CD14-positive monocyte (primary cell): ENCODE measurements at places on chromosomes 1 and 21.
A peak's percentile ranks its signal among the peaks of the same experiment; 100 is the strongest.

- no peaks in the 10 kb centered on the region for H3K36me3 ChIP-seq
- no peak overlapping the region for H3K27ac ChIP-seq
- no peaks in the 10 kb centered on the region for H3K27me3 ChIP-seq
Measured at GRCh38 chr1:28832966-28833365, 21.0 kb downstream of the OPRD1 start.

GRCh38 chr1:179883745-179884138, 1.7 kb downstream of the TOR1AIP1 start:
- H3K4me1 ChIP-seq, result peaks cover 37% of the 10 kb centered on the region
- peak overlapping the region; percentile 83 for H3K4me3 ChIP-seq
- H3K27ac ChIP-seq, result peak overlapping the region; percentile 100
- DNase-seq, result no peak

- H3K4me3 ChIP-seq, result no peak overlapping the region
- H3K4me1 ChIP-seq, result no peaks in the 10 kb centered on the region
- no peaks in the 10 kb centered on the region for H3K27me3 ChIP-seq
- no peaks in the 10 kb centered on the region for H3K36me3 ChIP-seq
- no peak overlapping the region for H3K27ac ChIP-seq
- DNase-seq, result no peak
Measured at GRCh38 chr1:41447995-41448770, 36.3 kb downstream of the EDN2 start.

DNA sequence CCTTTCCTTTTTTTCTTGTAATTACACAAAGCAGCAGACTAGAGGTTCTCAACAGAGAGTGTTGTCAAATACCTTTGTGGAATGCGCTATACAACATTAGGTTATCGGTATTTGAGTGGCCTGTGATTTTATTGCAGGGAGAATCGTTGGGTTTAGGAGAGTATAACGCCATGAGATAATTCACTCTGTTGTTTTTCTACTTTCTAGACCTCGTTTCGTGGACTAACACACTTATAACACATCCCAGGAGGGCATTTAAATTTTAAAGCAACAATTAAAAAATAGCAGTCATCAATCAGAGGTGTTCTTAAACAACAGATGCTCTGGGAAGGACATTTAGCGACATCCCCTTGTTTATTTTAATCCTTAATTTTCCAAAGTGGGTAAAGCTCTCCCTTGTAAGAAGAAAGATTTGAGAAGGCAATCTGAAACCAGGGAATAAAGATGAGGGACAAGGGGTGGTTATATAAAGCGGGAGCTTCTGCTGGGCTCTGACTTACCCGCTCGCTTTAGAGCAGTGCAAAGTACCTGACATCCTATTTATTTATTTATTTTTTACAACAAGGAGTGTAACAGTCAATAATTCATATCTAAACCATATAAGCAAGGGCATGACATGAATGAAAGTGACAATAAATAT, 4.9 kb downstream of the PBX1 start:
- DNase-seq, result no peak
- H3K4me3 ChIP-seq, result no peak overlapping the region
- H3K36me3 ChIP-seq, result no peaks in the 10 kb centered on the region
- no peak overlapping the region for H3K27ac ChIP-seq

GRCh38 chr21:27298465-27298864, 331.6 kb upstream of the ADAMTS5 start:
- no peak overlapping the region for H3K27ac ChIP-seq
- H3K4me3 ChIP-seq, result no peak overlapping the region
- H3K4me1 ChIP-seq, result no peaks in the 10 kb centered on the region
- no peaks in the 10 kb centered on the region for H3K27me3 ChIP-seq
- H3K36me3 ChIP-seq, result no peaks in the 10 kb centered on the region

- peak overlapping the region; percentile 82 for H3K4me3 ChIP-seq
- H3K36me3 ChIP-seq, result peaks cover 4% of the 10 kb centered on the region
- DNase-seq, result no peak
- H3K27ac ChIP-seq, result no peak overlapping the region
- no peaks in the 10 kb centered on the region for H3K27me3 ChIP-seq
Measured at GRCh38 chr1:224435999-224436398, 1.4 kb upstream of the WDR26 start.

DNA sequence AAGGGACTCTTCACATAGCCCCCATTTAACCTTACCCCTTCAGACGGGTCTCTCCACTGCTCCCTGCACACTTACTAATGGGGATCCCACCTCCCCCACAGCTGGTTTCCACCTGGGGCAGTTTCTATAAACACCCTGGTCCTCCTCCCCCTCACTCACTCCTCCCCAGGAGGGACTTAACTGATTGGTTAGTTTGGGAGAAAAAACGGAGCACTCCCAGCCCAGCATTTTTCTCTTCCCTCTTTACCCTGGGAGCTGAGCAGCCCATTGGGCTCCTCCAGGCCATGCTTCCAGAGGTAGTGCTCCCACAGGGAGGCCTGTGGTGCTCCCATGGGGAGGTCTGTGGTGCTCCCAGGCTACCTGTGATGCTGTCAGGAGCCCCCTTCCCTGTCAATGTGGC, 93.7 kb downstream of the MIS18A start:
- no peaks in the 10 kb centered on the region for H3K4me1 ChIP-seq
- H3K27ac ChIP-seq, result no peak overlapping the region
- H3K27me3 ChIP-seq, result no peaks in the 10 kb centered on the region
- no peak for DNase-seq

DNA sequence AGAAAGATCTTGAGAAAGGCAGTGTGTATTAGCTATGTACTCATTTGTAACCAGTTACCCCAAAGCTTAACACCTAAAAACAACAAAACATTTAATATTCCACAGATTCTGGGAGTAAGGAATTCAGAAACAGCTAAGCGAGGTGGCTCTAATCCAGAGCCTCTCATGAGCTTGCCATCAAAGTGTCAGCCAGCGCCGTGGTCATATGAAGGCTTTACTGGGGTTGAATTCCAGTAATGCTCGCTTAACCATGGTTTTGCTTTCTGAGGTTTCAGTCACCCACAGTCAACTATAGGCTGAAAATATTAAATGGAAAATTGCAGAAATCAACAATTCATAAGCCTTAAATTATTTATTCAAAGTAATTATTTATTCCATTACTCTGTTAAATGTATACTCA, 101.8 kb downstream of the CLIC6 start:
- no peak overlapping the region for H3K27ac ChIP-seq
- DNase-seq, result no peak
- H3K27me3 ChIP-seq, result no peaks in the 10 kb centered on the region
- H3K4me3 ChIP-seq, result no peak overlapping the region
- H3K4me1 ChIP-seq, result no peaks in the 10 kb centered on the region

- no peak overlapping the region for H3K27ac ChIP-seq
- DNase-seq, result peak; percentile 45
- H3K4me3 ChIP-seq, result peak overlapping the region; percentile 86
- H3K36me3 ChIP-seq, result no peaks in the 10 kb centered on the region
- H3K27me3 ChIP-seq, result peaks cover 10% of the 10 kb centered on the region
Measured at GRCh38 chr1:10692401-10693021, 103.9 kb downstream of the CASZ1 start.

DNA sequence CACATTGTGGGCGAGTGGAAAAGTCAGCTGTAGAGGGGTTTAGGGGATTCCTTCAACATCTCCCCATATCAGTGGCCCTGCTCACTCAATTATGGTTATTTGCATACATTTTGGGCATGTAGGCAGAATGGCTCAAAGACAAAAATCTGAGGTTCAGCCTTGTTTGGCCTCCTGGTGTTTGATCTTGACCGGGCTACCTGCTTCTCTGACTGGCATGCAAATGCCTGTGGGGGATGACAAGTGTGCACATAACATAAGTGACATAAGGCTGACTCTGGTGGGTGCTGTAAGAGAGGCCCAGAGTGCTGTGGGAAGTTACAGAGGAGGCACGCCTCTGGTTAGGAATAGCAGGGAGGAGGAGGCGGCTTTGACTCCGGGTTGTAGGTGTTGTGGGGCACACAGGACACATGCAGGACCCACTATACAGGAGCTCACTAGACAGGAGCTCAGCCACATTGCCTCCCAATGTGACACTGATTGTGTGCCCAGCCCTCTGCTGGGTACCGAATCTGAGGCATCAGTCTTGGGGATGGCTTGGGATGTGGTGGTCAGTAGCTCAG, 29.4 kb upstream of the IL19 start:
- H3K4me3 ChIP-seq, result no peak overlapping the region
- no peaks in the 10 kb centered on the region for H3K27me3 ChIP-seq
- no peak overlapping the region for H3K27ac ChIP-seq
- H3K36me3 ChIP-seq, result no peaks in the 10 kb centered on the region
- H3K4me1 ChIP-seq, result peaks cover 30% of the 10 kb centered on the region

GRCh38 chr1:109078317-109078716, 2.5 kb upstream of the TAF13 start:
- H3K36me3 ChIP-seq, result no peaks in the 10 kb centered on the region
- H3K27ac ChIP-seq, result no peak overlapping the region
- H3K4me3 ChIP-seq, result no peak overlapping the region
- no peaks in the 10 kb centered on the region for H3K27me3 ChIP-seq
- no peak for DNase-seq

- DNase-seq, result no peak
Measured at GRCh38 chr1:31736675-31737074, 27.5 kb downstream of the ADGRB2 start.

GRCh38 chr1:169509354-169509753, 23.6 kb upstream of the SLC19A2 start:
- H3K4me1 ChIP-seq, result peaks cover 12% of the 10 kb centered on the region
- no peaks in the 10 kb centered on the region for H3K36me3 ChIP-seq
- DNase-seq, result no peak
- no peak overlapping the region for H3K4me3 ChIP-seq
- H3K27me3 ChIP-seq, result no peaks in the 10 kb centered on the region

DNA sequence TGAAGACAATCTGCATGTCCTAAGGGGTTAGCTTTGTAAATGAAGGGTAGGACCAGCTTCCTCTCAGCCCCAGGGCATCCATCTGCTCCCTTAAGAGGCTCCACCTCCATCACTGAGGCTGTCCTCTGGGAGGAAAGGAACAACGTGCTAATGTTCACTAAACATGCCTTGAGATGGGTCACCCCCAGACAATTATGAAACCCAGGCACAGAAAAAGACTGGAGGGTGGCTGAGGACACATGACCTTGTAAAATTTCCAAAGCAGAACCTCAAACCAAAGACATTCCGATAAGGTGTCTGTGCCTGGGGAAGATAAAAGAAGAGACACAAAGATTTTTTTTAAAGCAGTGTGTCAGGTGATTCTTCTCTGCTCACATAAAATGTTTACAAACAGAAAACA, 37.6 kb upstream of the ZNF124 start:
- H3K27me3 ChIP-seq, result no peaks in the 10 kb centered on the region
- peak overlapping the region; percentile 83 for H3K4me3 ChIP-seq
- peaks cover 34% of the 10 kb centered on the region for H3K36me3 ChIP-seq

GRCh38 chr1:201260648-201261311, 22.5 kb upstream of the PKP1 start:
- peaks cover 10% of the 10 kb centered on the region for H3K27me3 ChIP-seq
- H3K4me3 ChIP-seq, result no peak overlapping the region
- H3K4me1 ChIP-seq, result peaks cover 5% of the 10 kb centered on the region
- no peak overlapping the region for H3K27ac ChIP-seq

DNA sequence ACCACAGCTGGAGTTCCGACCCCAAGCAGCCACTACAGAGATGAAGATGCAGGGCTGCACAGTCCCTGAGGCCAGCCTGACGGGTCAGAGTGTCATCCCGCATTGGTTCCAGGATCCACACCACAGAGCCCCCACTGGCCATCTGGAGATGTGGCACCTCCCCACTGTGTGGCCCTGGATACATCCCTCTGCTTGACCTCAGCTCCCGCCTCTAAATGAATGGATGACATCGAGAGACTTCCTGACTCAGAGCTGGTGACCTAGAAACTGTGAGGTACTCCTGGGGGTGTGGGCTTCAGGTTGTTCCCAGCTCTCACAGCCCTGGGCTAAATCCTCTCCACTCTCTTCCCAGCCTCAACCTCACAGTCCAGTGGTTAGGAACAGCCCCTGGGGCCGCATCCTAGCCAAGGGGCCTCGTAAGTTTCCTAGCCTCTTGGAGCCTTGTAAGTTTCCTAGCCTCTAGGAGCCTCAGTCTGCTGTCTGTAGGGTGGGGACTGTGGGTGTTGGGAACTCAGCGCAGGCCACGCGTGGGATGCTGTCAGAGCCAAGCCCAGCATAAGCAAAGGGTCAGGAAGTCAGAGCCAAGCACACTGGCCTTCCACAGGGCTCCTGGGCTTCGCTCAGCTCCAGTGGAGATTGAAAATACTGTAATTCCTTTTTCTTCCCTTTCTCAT, 87.5 kb upstream of the RUNX3 start:
- H3K36me3 ChIP-seq, result no peaks in the 10 kb centered on the region
- H3K4me3 ChIP-seq, result no peak overlapping the region
- H3K27me3 ChIP-seq, result no peaks in the 10 kb centered on the region
- peak; percentile 26 for DNase-seq
- peaks cover 33% of the 10 kb centered on the region for H3K4me1 ChIP-seq

DNA sequence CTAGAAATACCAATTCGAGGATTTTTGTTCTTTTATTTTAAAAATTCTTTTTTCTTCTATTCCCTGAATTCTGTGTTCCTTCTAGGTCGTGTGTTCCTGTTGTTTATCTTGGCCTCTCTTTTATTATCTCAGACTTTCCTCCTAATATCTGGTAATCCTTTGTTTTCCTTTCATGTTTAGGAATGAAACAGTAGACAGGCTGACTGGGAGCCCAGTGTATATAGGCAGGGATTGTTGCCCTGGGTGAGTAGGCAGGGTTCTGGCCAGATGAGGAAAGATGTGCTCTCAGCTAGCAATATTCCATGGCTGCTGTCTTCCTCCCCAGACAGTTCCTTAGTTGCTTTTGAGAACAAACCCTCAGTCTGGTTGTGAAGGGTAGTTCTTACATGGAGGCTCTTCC, 161.8 kb upstream of the PDE4B start:
- no peak overlapping the region for H3K27ac ChIP-seq
- no peak for DNase-seq
- no peaks in the 10 kb centered on the region for H3K27me3 ChIP-seq
- H3K36me3 ChIP-seq, result no peaks in the 10 kb centered on the region
- H3K4me1 ChIP-seq, result no peaks in the 10 kb centered on the region

DNA sequence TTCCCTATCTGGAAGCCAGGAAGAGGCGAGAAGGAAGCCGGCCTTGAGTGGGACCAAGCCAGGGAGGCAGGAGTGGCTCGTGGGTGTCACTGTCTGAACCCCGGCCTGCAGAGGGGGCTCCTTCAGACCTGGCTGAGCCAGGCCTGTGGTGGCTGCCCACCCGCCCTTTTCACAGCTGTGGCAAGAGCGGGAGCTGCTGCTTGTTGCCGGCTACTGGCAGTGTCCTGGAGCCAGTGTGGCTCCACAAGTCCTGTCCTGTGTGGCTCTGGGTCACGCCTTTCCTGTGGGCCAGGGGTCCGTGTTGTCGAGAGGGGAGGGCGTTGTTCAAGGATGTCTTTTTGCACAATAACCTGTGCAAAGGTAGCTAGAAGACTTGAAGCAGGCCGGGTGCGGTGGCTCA, 1.3 kb downstream of the PFKL start:
- no peak for DNase-seq
- H3K4me3 ChIP-seq, result peak overlapping the region; percentile 85
- H3K36me3 ChIP-seq, result no peaks in the 10 kb centered on the region
- H3K27ac ChIP-seq, result peak overlapping the region; percentile 78
- no peaks in the 10 kb centered on the region for H3K27me3 ChIP-seq
